Stimulated activated CD8-positive, alpha-beta memory T cell treated with anti-CD3 and anti-CD28 coated beads, Interleukin-7, amount 100 ng/mL, for 4 hours (primary cell): ENCODE measurements at places on chromosomes 13 and 19.

DNA sequence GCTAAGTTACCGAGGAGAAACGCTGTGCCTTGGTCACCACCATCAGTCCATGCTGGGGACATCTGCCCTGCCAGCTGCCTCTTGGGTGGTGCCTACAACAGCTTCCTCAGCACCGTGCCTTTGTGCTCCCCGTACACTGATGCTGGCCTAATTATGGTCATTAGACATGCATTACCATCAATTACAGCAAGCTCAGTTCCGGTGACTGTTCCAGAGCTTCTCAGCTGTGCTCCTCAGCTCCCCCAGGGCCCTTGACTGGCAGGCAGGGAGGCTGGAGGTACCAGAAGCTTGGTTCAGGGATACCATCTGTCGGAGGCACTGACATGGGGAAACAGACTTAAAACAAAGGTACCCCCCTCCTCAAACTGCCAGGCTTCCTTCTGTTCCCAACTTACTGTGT lies 40.2 kb downstream of the CILP2 start:
- DNase-seq = no peak

DNA sequence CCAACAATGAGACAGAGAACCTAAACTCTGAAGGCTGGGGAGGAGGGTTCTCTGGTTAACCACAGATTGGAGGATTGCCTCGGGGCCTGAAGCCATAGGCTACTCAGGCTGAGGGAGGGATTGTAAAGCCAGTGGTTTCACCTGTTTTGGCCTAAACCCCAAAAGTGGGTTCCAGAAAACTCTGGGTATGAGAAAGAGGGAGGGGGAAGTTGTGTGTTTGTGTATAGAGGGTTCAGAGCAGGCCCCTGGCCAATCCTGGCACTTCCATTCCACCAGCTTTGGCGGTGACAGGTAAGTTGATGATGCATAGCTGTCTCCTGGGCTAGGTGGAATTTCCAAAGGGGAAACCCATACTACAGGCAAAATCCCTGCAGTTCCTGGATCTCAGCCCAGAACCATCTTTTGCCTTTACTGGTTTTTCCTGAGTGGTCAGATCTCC lies 13.5 kb upstream of the CCDC97 start:
- no peak for DNase-seq

- no peak for DNase-seq
Measured at GRCh38 chr19:38032951-38033350, 125.9 kb downstream of the SIPA1L3 start.

GRCh38 chr19:42081584-42082203 lies 5.7 kb downstream of the ZNF574 start:
- DNase-seq = no peak

DNA sequence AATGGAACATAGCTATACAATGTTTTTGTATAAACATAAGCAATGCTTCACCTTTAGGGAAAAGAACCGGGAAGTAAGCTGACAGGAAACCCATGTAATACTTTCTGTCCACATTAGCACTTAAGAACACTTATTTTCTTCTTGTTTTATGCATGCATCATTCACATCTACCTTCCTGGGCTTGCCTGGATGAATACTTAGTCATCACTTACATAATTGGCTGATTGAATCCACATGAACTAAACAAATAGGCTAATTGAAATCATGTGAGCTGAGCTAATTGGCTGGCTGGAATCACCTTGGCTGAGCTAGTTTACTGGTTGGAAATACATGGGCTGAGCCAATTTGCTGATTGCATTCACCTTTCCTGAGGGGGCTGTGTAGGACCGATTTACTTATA lies 78.8 kb downstream of the ZNF726 start:
- DNase-seq = no peak

- peak; percentile 68 for DNase-seq
Measured at GRCh38 chr19:37506387-37507166, at the start of gene ZNF793. TSS of gene ZNF793 (plus strand) at chr19:37506939. CDS start at chr19:37523440, 16,501 bp downstream.

DNA sequence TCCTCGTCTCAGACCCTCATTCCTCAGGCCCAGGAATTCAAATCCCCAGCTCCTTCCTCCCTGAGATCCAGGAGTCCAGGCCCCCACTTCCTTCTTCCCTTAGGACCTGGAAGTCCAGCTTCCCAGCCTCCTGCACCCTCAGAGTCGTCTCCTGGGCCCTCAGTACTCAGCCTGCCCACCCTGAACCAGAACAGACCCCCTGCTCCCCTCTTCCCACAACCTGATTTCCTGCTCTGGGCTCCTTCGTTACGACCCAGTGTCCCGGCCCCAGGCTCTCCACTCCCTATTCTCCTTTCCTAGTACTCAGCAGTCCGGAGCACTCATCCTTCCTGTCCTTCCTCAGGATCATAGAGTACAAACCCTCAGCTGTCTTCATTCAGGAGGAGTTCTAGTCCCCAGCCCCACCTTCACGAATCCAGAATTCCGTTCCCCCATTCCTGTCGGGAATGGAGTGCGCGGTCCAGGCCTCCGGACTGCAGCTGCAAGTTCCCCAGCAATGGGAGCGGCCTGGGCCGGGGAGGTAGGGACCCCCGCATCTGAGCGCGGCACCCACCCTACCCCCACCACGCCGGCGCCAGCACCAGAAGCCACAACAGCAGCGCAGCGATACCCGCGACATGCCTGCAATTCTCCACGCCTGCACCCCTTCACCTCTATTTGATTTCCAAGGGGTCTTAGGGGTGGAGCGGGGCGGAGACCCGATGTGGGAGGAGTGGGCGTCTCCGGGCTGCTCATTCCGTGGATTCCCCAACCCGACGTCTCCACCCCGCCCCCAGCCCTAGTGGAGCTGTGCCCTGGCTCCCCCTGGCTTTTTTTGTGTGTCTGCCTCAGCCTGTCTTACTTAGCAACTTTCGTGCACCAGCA lies 12.7 kb downstream of the EGLN2 start:
- DNase-seq = no peak

GRCh38 chr13:93364166-93364565 lies 137.6 kb downstream of the GPC6 start:
- DNase-seq = no peak

DNA sequence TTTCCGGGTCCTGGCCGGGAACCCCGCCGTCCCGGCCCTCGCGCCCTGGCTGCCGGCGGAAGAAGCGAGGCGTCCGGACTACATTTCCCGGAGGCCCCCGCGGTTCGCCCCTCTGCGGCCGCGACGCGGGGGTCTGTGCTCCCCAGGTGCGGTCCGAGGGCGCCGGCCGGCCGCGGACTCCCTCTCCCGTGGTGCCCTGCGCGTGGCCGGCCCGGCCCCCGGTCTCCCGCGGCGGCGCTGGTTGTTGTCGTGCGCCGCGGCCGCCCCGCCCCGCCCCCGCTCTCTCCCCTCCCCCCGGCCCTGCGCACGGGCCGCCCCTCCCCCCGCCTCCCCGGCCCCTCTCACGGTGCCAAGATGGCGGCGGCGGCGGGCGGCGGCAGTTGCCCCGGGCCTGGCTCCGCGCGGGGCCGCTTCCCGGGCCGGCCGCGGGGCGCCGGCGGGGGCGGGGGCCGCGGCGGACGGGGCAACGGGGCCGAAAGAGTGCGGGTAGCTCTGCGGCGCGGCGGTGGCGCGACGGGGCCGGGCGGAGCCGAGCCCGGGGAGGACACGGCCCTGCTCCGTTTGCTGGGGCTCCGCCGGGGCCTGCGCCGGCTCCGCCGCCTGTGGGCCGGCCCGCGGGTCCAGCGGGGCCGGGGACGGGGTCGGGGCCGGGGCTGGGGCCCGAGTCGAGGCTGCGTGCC lies at the start of gene KMT2B:
Gene KMT2B (plus strand): TSS at position 339 of the 680 bp plus-strand sequence. CDS start 16 bp downstream, at position 355.
- no peak for DNase-seq

GRCh38 chr19:41407271-41407670 lies 9.7 kb downstream of the BCKDHA start:
- no peak for DNase-seq

DNA sequence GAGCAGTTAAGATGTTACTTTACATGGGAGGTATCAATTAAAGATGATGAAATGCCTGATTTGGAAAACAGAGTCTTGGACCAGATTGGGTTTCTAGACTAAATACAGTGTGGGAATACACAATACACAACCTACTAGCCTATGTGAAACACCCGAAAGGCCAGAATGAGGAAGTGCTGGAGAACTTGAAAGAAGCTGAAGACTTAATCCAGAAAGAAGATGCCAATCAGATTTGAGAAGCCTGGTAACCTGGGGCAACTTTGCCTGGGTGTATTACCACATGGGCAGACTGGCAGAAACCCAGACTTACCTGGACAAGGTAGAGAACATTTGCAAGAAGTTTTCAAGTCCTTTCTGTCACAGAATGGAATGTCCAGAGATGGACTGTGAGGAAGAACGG lies 43.2 kb downstream of the N4BP2L1 start:
- DNase-seq = no peak

DNA sequence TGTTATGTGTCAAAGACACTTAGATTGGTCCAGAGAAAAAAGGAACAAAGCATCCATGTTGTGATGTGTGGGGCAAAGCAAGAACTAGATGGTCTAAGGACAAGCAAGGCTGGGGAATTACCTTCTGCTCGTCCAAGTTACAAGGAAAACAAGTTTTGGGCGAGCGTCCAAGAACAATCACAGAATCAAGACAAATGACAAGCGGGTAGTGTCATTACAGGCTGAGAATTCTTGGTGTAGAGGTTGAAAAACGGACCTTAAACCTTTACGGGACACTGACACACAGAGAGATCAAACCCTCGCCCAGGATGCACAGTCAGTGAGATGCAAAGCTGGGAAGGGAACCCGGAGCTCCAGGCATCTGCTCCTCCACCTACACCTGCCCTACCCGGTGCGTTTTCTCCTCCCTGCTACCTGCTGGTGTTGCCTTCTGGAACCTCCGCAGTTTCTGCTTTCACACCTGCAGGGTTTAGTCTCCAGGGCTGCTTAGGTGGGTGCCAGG lies 515 bp upstream of the ZNF324B start:
- DNase-seq = no peak

GRCh38 chr19:40586611-40587010 lies 9.9 kb downstream of the SHKBP1 start:
- no peak for DNase-seq

- no peak for DNase-seq
Measured at GRCh38 chr19:2912306-2912705, 11.6 kb downstream of the ZNF57 start.

GRCh38 chr13:90238413-90238812 lies 1109.1 kb upstream of the MIR17HG start:
- no peak for DNase-seq

DNA sequence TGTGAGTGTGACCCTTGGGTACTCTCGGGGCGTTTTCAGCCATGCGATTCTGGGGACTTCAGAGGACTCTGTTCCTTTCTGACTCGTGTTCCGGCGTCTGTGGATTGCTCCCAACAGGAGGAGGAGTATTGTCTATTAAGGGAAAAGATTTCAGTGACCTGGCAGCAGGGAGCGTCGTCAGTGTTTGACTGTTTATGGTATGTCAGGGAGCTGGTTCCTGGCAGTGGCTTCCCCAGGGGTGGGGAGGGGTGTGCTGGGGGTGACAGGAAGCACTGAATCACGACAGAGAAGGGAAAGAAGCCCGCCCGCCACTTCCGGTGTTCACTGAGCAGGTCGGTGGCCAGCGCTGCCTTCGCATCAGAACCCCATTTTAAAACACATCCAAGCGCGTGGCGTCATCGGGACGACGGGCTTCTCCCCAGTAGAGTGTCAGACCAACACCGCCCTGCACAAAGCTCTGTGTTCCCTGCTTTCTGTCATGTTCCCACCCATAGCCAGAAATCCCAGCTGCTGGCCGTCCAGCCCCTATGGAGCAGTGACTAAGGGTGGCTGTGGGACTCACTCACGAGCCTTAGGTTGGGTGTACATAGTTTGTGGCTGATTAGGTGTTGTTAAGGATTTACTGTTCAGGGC lies 33.8 kb downstream of the COL4A2 start:
- DNase-seq = peak; percentile 53

DNA sequence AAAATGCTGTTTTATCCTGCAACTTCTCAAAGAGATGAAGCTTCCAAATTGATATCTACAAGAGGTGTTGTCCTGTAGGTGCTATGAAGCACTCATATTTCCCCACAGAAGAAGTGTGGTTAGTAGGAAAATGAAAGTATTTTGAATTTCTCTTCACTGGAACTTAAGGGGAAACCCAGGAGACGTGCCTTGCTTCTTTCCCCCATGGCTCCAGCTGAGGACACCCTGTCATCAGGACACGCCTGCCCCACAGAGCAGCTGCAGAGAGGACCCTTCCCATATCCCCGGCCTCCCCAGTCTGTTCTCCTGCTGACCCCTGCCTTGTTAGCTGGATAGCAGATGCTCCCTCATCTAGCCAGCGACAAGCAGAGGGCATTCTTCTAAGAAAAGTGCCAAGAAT lies 371.3 kb downstream of the COG6 start:
- DNase-seq = no peak

DNA sequence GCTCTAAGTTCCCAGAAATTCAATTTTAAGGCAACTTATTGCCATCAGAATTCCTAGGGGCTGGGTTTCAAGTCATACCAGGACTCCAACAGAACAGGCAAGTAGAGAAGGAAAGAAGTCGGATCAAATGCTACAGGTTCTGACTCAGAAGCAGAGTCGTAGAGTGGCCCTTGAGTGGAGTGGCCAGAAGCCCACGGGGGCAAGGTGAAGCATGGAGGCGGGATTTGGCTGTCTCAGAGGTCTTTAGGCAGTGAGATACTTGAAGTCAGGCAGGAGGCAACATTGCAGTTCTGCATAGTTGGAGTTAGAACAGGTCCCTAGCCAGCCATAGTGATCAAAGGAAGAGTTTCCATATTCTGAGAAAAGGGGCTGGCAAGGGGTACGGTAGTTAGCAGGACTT lies 111.6 kb downstream of the NHLRC3 start:
- DNase-seq = no peak

GRCh38 chr13:28545583-28546333 lies 50.8 kb upstream of the FLT1 start:
- no peak for DNase-seq

DNA sequence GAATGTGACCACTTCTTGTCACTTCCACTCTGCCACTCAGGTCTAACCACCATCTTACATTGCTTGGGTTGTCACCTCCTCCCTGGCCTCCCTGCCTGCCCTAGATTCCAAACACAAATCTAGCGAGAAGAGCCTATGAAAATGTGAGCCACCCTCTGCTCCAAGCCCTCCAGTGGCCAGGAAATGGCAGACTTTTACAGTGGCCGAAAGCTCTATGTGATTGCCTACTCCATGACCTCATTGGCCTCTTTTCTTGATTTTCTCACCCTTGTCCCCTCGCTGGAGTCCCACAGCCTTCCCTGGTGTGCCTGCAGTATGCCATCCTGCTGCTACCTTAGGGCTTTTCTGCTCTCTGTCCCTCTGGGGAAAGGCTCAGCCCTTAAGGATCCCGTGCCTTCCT lies 84.2 kb downstream of the LRCH1 start:
- no peak for DNase-seq

- no peak for DNase-seq
Measured at GRCh38 chr13:93066187-93066586, 160.4 kb upstream of the GPC6 start.

DNA sequence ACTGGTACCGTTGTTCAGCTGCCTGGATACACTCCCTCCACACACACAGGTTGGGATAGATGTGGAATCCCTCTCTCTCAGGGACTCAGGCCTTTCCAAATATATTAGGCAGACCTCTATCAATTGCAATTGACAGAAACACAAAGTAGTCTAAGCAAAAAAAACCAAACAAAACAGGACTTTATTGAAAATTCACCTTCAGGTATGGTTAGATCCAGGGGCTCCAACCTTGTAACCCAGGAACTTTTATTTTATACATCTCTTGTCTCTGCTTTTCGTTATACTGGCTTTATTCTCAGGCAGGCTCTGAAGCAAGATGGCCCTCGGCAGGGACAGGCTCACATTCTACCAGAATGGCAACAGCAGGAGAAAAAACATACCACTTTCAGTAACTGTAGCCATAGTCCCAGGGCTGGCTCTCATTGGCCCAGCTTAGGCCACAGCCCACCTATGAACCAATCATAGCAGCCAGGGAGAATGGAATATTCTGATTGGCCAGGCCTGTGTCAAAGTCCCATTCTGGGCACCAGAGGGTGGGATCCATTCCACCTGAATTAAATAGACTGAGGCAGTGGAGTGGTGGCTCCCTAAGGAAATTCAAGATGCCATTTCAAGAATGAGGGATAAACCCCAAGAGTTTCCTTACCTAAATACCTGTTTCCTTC lies 13.1 kb upstream of the CEACAM19 start:
- DNase-seq = no peak
